Anterior cingulate cortex (tissue), 58 donors: ENCODE measurements at places on chromosomes 13 and 19.

DNA sequence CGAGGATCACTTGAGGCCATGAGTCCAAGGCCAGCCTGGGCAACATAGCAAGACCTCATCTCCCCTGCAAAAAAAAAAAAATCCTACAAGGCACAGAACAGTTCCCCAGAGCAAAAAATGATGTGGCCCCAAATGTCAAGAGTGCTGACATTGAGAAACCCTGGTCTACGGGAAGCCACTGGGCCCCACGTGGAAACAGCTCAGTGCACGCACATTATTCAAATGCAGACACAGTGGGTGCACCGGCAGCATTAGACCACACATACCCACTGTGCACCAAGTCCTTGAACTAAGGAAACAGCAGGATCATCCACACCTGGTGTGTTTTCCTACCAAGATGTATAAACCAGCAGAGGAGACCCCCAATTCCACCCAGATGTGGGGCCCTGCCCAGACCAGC is 35.0 kb upstream of the ADGRE5 start:
- no peak for DNase-seq

GRCh38 chr19:28051047-28051446 is 1161.9 kb downstream of the UQCRFS1 start:
- no peak for DNase-seq

GRCh38 chr13:78598966-78599644 is 4.2 kb downstream of the POU4F1 start:
- no peak for DNase-seq

- DNase-seq: no peak
These were observed 11.7 kb downstream of the LCP1 start for GRCh38 chr13:46170268-46170667.

DNA sequence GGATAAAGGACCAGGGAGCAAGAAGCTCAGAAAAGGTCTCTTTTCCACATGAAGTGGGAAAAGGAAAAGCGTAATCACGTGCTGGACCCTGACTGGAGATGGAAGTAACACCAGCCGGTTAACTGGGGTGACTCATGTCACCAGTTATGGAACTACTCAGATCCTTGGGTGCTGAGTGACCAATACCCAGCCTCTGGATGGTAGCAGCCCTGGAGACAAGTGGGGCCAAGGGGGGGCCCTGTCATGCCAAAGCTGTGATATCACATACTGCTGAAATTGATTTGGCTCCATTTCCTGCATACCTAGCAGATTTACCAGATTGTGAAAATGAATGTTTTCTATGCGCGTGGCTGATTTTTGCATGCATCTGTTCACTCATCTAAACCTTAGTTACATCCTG is 158.9 kb downstream of the ZIC5 start:
- DNase-seq: no peak

DNA sequence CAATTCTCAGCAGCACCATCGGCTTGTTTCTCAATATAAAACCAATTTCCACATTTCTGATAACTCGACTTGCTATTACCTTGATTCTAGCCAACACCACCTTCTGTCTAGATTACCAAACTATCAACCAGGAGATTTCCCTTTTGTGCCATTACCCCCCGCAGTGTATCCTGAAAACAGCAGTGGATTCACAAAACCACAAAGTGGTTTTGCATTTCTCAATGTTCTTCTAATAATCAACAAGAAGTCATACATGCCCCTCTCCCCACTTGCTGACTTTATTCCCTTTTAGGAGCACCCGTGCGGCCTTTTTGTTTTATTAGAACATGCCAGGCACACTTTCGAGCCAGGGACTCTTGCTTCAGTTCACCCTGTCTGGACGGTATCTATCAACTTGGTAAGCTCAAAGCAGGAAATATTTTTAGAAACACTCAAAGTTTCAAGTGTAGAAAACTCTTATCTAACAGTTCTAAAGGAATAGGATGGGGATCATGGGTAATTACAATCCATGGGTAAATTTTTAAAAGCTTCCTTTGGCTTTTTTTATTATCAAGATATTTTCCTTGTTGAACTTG is 967.4 kb downstream of the EFNB2 start:
- DNase-seq: no peak

- no peak for DNase-seq
These were observed 2.6 kb upstream of the DHRS12 start for GRCh38 chr13:51806566-51806965.

DNA sequence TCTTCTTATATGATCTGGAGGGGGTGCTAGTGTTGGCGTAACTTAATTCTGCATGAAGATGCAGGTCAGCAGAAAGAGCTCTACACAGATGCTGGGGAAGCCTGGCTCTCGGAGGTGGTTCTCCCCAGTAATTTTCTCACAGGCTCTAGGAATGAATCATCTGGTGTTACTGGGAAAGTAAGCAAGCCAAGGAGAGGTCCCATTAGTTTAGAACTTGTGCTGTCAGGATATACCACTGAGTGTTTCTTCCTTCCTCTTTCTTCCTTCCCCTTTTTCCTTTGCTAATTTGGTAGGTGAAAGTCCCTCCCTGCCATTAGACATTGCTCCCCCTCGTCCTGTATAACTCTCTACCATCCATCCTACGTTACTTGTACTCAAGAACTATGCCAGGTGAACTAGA is 68.3 kb downstream of the ATP8A2 start:
- DNase-seq: no peak

GRCh38 chr13:36806102-36806501 is 12.9 kb upstream of the RFXAP start:
- DNase-seq: no peak

DNA sequence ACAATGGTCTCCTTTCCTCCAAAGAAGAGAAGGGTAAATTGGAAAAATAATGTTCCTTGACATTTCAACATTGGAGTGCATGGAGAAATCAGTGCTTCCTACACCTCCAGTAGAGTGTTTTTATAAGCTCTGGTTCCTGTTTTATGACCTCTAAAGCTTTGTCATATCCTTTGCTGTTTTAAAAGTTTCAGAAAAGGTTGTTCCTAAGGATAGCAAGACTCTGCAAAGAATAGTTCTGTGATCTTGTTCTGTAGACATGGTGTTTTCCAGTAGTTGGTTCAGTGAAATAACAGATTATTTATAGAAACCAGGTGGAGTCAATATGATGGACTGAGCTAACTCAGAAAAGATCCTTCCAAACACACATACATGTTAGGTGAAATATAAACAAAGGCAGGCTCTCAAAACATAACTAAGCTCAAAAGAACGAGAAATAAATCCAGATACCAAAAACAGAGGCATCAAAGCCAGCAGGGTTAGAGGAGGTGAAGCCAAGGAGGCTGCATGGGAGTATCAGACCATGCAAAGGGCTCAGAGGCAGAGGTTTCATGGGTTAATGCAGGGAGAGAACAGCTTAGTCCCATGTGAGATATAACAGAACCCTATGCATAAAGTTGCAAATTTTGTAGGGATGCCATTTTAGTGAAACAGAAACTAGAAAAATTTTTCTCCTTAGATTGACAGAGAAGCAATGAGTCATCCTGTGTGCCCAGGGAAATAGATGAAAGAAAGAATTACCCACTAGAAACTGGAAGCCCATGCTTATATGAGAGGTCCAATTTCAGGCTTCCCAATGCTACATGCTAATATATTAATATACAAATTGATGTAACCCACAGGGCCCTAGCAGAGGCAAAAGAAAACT is 44.3 kb downstream of the SHISA2 start:
- DNase-seq: no peak
